ENCODE measurements at places on chromosomes 1 and 21. TPM values are rescaled to one million over a fixed set of nuclear protein-coding genes. Genes with fewer than 3 reads are reported as not detected.

MPZ gene
- 3.1 TPM for polyA plus RNA-seq

SIM2 gene
- polyA plus RNA-seq = 19.1 TPM

FOXO6 gene
- polyA plus RNA-seq = 2.1 TPM

TNFRSF18 gene
- polyA plus RNA-seq = 0.33 TPM

FNDC5 gene
- polyA plus RNA-seq = 45.6 TPM

OR2L3 gene
- polyA plus RNA-seq = not detected

HEYL gene
- 22.9 TPM for polyA plus RNA-seq

PTGFRN gene
- polyA plus RNA-seq = 52.4 TPM

HAO2 gene
- polyA plus RNA-seq = 87.5 TPM

OR2L8 gene
- polyA plus RNA-seq = not detected

PROK1 gene
- polyA plus RNA-seq = 0.48 TPM

ADIPOR1 gene
- polyA plus RNA-seq = 85.3 TPM

SLC9C2 gene
- 0.31 TPM for polyA plus RNA-seq

DHRS3 gene
- polyA plus RNA-seq = 85.7 TPM

NPL gene
- 8.7 TPM for polyA plus RNA-seq

AUNIP gene
- 4.6 TPM for polyA plus RNA-seq

FNDC10 gene
- polyA plus RNA-seq = 2.5 TPM

CASZ1 gene
- polyA plus RNA-seq = 14.0 TPM

PPT1 gene
- polyA plus RNA-seq = 144 TPM

PPIH gene
- polyA plus RNA-seq = 62.5 TPM

XKR8 gene
- polyA plus RNA-seq = 8.0 TPM

SPRR2A gene
- polyA plus RNA-seq = not detected

SAMSN1 gene
- 5.1 TPM for polyA plus RNA-seq

ERICH3 gene
- polyA plus RNA-seq = 0.67 TPM

SLFNL1 gene
- polyA plus RNA-seq = 0.25 TPM

LYPLA2 gene
- 56.0 TPM for polyA plus RNA-seq

GPR37L1 gene
- 0.03 TPM for polyA plus RNA-seq

LCE3B gene
- not detected for polyA plus RNA-seq

FAM72A gene
- 5.0 TPM for polyA plus RNA-seq

S100A8 gene
- polyA plus RNA-seq = 4.1 TPM

SH2D5 gene
- polyA plus RNA-seq = 0.64 TPM

KPRP gene
- not detected for polyA plus RNA-seq

S100A7 gene
- polyA plus RNA-seq = not detected

LAPTM5 gene
- 12.8 TPM for polyA plus RNA-seq

RSPO1 gene
- 4.1 TPM for polyA plus RNA-seq

RNU1-2 gene
- polyA plus RNA-seq = not detected

H3-3A gene
- 1,290 TPM for polyA plus RNA-seq

GRIK1 gene
- 2.5 TPM for polyA plus RNA-seq

LRRIQ3 gene
- 3.6 TPM for polyA plus RNA-seq

CYP4A22 gene
- 6.6 TPM for polyA plus RNA-seq

RPTN gene
- not detected for polyA plus RNA-seq

FAM177B gene
- not detected for polyA plus RNA-seq

MIXL1 gene
- 0.40 TPM for polyA plus RNA-seq

SPRR5 gene
- polyA plus RNA-seq = not detected

GJA9 gene
- 0.17 TPM for polyA plus RNA-seq

AKR7A3 gene
- 0.64 TPM for polyA plus RNA-seq

HHIPL2 gene
- 0.94 TPM for polyA plus RNA-seq

FAM229A gene
- 4.1 TPM for polyA plus RNA-seq

KRTAP12-3 gene
- not detected for polyA plus RNA-seq

NGF gene
- polyA plus RNA-seq = 1.4 TPM

SLAMF1 gene
- polyA plus RNA-seq = 0.13 TPM

DENND2C gene
- polyA plus RNA-seq = 4.5 TPM

S100A9 gene
- polyA plus RNA-seq = 16.1 TPM

CEP350 gene
- polyA plus RNA-seq = 32.3 TPM

HCRTR1 gene
- 0.18 TPM for polyA plus RNA-seq
